ENCODE measurements at places on chromosomes 16 and 17. TPM values are rescaled to one million over a fixed set of nuclear protein-coding genes. Genes with fewer than 3 reads are reported as not detected.

The UBE2G1 gene
- 43.8 TPM for total RNA-seq

The TBX6 gene
- total RNA-seq = 0.32 TPM

The SLC16A11 gene
- 0.32 TPM for total RNA-seq

The TCAP gene
- total RNA-seq = 0.36 TPM

The SEPTIN12 gene
- total RNA-seq = not detected

The ARL5C gene
- total RNA-seq = not detected

The NACA2 gene
- total RNA-seq = not detected

The UTS2R gene
- not detected for total RNA-seq

The MPO gene
- not detected for total RNA-seq

The NPIPB9 gene
- 2.7 TPM for total RNA-seq

The KIF18B gene
- 0.81 TPM for total RNA-seq

The CD300H gene
- total RNA-seq = not detected

The ITGAD gene
- total RNA-seq = not detected

The HAS3 gene
- total RNA-seq = 0.49 TPM

The NOD2 gene
- total RNA-seq = 1.5 TPM

The RCVRN gene
- under 0.01 TPM for total RNA-seq

The KRTAP16-1 gene
- not detected for total RNA-seq

The KRTAP3-2 gene
- not detected for total RNA-seq

The SLC12A3 gene
- total RNA-seq = not detected

The WFIKKN2 gene
- not detected for total RNA-seq

The PLD6 gene
- 5.0 TPM for total RNA-seq

The RPRML gene
- not detected for total RNA-seq

The CCL4 gene
- not detected for total RNA-seq

The RAB37 gene
- 0.85 TPM for total RNA-seq

The ZG16 gene
- total RNA-seq = not detected

The OR1A1 gene
- not detected for total RNA-seq

The ALDH3A2 gene
- 112 TPM for total RNA-seq

The NOTUM gene
- not detected for total RNA-seq

The ATP2A1 gene
- total RNA-seq = under 0.01 TPM

The ALG1 gene
- total RNA-seq = 30.8 TPM

The HOXB7 gene
- 1.6 TPM for total RNA-seq

The IGF2BP1 gene
- 0.24 TPM for total RNA-seq

The KRT33B gene
- total RNA-seq = not detected

The TMEM98 gene
- 139 TPM for total RNA-seq

The SHPK gene
- 9.2 TPM for total RNA-seq

The KRTAP4-3 gene
- total RNA-seq = not detected

The NOXO1 gene
- total RNA-seq = 0.12 TPM

The PRSS8 gene
- 0.16 TPM for total RNA-seq

The RGS11 gene
- total RNA-seq = 2.2 TPM

The KRT23 gene
- 0.85 TPM for total RNA-seq

The ITGAL gene
- total RNA-seq = not detected

The DPEP2 gene
- not detected for total RNA-seq

The P2RX5 gene
- not detected for total RNA-seq

The HSPB9 gene
- not detected for total RNA-seq

The ICAM2 gene
- 0.73 TPM for total RNA-seq

Data from hair follicle dermal papilla cell (primary cell).